Natural killer cell treated with Interleukin-12 subunit alpha and Interleukin-12 subunit beta and Interleukin-15 and Interleukin-18, amount 100 ng/mL, for 72 hours (primary cell): ENCODE measurements at places on chromosomes 2 and 18. TPM values are rescaled to one million over a fixed set of nuclear protein-coding genes. Genes with fewer than 3 reads are reported as not detected.

Gene CYS1
- 0.45 TPM for total RNA-seq

DNA sequence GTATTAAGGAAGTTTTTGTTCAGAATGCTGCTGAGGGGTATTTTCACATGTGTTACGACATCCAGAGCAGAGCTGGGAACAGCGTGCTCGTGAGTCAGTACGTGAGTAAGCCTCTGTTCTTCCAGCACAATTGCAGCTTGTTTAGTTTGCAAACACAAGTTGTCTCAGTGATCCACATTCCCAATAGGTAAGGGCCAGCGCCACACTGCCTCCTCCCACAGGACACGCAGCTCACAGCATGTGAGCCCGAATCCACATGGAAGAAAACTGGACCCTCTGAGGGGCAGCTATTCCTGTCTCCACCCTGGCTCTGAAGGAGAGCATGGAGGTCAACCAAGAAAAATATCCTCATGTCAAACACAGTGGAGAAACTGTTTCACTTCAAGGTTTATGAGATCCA lies 173.9 kb upstream of the PID1 start:
- H3K27me3 ChIP-seq: peaks cover 19% of the 10 kb centered on the region
- H3K4me1 ChIP-seq: no peaks in the 10 kb centered on the region
- DNase-seq: no peak

Gene NCKAP5
- not detected for total RNA-seq

Gene KYNU
- 0.56 TPM for total RNA-seq

Gene DSC2
- total RNA-seq: not detected

GRCh38 chr2:219127037-219127635 lies 33.5 kb downstream of the NHEJ1 start:
- no peak for DNase-seq
- peaks cover 31% of the 10 kb centered on the region for H3K4me1 ChIP-seq
- H3K27me3 ChIP-seq: no peaks in the 10 kb centered on the region
- H3K27ac ChIP-seq: no peak overlapping the region
- H3K4me3 ChIP-seq: no peak overlapping the region
- H3K36me3 ChIP-seq: no peaks in the 10 kb centered on the region

Gene TACR1
- total RNA-seq: not detected

GRCh38 chr2:96163768-96164429 lies 18.7 kb upstream of the DUSP2 start:
- peak overlapping the region; percentile 57 for H3K27ac ChIP-seq
- DNase-seq: peak; percentile 78
- H3K4me3 ChIP-seq: peak overlapping the region; percentile 63
- H3K36me3 ChIP-seq: no peaks in the 10 kb centered on the region
- no peaks in the 10 kb centered on the region for H3K27me3 ChIP-seq

DNA sequence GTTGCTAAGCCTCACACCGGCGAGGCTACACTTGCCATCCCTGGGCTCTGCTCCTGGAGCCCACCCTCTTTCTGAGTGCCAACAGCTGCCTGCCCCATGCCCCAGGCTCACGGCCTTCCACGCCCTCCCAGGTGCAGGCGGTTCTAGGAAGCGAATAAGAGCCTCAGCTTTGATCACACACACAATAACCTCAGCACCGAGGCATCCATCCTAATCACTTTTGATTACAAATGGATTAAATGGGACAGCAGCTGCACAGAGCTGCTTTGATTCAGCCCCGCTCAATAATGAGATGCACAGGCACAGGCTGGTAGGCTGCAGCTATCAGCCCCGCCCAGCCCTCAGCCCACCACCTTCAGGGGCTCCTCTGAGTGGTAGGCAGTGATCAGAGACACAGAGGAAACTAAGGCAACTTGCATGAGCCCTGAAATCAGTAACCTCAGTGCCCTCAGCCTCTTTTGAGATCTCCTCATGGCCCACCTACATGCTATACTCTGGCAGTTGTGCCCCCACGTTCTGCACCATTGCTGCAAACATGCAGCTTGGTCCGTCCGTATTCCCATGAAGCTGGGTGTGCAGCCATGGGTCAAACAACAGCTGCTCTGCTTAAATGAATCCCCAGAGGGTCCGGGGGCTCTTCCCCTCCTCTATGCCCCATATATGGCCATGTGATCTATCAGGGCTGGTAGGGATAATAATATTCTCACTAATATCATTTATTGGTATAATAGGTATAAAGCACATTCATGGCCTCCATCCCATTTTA lies 171.4 kb downstream of the SETBP1 start:
- no peak for DNase-seq
- H3K27ac ChIP-seq: no peak overlapping the region
- peaks cover 6% of the 10 kb centered on the region for H3K36me3 ChIP-seq
- no peaks in the 10 kb centered on the region for H3K27me3 ChIP-seq
- H3K4me3 ChIP-seq: no peak overlapping the region

Gene ALPP
- total RNA-seq: not detected

GRCh38 chr2:174465327-174465726 lies 21.5 kb downstream of the GPR155 start:
- no peak overlapping the region for H3K27ac ChIP-seq
- no peaks in the 10 kb centered on the region for H3K27me3 ChIP-seq
- H3K4me3 ChIP-seq: no peak overlapping the region

- H3K36me3 ChIP-seq: no peaks in the 10 kb centered on the region
- DNase-seq: no peak
- no peaks in the 10 kb centered on the region for H3K4me1 ChIP-seq
- H3K27me3 ChIP-seq: peaks cover 18% of the 10 kb centered on the region
- no peak overlapping the region for H3K4me3 ChIP-seq
These were observed 201.0 kb upstream of the SP5 start for GRCh38 chr2:170514140-170514539.

DNA sequence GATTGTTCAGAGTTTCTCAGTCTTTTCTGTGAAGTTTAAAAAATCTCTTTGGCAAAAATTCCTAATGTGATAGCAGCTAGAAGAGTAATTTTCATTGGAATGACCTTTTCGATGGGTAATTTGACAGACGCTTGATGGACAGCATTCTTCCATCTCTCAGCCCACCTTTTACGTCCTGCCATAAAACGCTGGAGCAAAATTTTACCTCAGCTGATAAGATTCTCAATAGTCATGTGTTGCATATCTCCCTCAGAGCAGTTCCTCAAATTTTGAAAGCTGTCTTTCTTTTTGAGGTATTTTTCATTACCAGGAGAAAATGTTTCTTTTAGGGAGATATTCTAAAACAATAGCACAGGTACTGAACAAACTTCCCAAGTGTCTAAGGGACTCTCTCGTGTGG lies 441.4 kb downstream of the PARD3B start:
- H3K36me3 ChIP-seq: no peaks in the 10 kb centered on the region
- no peak for DNase-seq
- no peaks in the 10 kb centered on the region for H3K27me3 ChIP-seq
- H3K4me3 ChIP-seq: no peak overlapping the region
- no peaks in the 10 kb centered on the region for H3K4me1 ChIP-seq

DNA sequence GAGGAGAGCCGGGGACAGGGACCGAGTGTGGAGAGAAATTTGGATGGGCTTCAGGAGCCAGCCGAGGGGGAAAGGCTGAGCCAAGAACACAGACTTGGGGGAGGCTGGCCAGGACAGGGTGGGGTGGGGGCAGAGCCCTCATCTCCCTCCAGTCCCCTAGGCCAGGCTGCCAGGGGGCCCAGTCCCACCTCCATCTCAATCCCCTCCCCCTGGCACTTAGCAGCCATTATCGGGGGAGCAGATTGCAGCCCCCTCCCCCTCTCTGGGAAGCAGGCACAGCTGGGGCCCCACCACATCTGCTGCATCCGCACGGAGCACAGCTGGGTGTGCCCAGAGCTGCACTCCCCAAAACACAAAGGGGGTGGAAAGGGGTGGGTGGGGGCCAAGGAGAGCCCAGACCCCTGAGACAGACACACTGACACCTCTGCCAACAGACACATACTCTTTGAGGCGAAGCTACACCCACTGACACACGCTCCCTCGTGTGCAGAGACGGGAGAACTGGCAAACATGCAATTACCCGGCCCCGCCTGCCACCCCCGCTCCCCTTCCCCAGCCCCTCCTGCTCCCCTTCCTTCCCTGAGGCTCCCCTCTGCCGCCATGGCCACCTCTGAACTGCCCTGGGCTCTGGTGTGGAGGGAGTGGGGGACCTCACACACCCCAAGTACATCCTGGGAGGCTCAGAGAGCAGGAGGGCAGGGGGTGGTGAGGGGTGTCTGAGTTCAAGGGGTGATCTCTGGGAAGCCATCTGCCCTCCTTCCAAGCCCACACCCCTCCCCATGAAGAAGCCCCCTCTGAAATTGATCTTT lies 5.1 kb upstream of the ASIC4 start:
- H3K4me3 ChIP-seq: no peak overlapping the region
- H3K27me3 ChIP-seq: peaks cover 38% of the 10 kb centered on the region
- H3K4me1 ChIP-seq: peaks cover 10% of the 10 kb centered on the region
- H3K27ac ChIP-seq: no peak overlapping the region

- DNase-seq: no peak
- no peak overlapping the region for H3K27ac ChIP-seq
- H3K36me3 ChIP-seq: no peaks in the 10 kb centered on the region
- H3K27me3 ChIP-seq: peaks cover 22% of the 10 kb centered on the region
- H3K4me1 ChIP-seq: no peaks in the 10 kb centered on the region
- H3K4me3 ChIP-seq: no peak overlapping the region
These were observed 48.2 kb upstream of the TMEM200C start for GRCh38 chr18:5943514-5943913.

- H3K4me3 ChIP-seq: no peak overlapping the region
- DNase-seq: no peak
- no peak overlapping the region for H3K27ac ChIP-seq
- H3K4me1 ChIP-seq: peaks cover 11% of the 10 kb centered on the region
- H3K36me3 ChIP-seq: no peaks in the 10 kb centered on the region
These were observed 202.0 kb downstream of the HRH4 start for GRCh38 chr18:24662412-24662821.

DNA sequence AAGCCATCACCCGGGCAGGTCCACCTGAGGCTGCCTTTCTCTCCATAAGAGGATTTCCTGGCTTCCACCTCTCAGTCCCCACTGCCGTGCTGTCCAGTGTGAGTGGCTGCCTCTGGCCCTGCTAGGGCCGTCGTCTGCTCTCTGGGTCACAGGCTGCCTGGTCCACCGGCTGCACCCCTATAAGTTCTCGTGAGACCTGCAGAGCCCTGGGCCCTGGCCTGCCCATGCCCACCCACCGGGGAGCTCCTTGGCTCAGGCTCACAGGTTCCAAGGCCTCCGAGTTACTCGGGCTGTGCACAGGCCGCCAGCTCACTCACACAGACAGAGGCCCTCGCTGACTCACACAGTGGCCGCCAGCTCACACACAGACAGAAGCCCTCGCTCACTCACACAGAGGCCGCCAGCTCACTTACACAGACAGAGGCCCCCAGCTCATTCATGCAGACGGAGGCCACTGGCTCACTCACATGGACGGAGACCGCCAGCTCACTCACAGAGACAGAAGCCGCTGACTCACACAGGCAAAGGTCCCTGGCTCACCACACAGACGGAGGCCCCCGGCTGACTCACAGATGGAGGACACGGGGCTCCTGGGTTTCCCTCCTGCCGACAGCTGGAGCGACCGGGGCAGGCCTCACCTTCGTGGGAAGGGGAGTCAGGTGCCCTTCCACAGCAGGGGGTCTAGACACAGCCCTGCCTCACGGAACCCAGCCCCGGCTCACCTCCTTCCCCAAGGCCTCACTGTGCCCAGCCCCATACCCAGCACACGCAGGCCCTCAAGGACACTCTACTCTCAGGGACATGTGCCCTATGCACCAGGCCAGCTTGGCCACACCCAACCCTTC lies 334.1 kb upstream of the MYT1L start:
- H3K36me3 ChIP-seq: no peaks in the 10 kb centered on the region
- no peaks in the 10 kb centered on the region for H3K27me3 ChIP-seq
- H3K4me3 ChIP-seq: no peak overlapping the region
- H3K27ac ChIP-seq: no peak overlapping the region
- no peak for DNase-seq
- H3K4me1 ChIP-seq: no peaks in the 10 kb centered on the region

DNA sequence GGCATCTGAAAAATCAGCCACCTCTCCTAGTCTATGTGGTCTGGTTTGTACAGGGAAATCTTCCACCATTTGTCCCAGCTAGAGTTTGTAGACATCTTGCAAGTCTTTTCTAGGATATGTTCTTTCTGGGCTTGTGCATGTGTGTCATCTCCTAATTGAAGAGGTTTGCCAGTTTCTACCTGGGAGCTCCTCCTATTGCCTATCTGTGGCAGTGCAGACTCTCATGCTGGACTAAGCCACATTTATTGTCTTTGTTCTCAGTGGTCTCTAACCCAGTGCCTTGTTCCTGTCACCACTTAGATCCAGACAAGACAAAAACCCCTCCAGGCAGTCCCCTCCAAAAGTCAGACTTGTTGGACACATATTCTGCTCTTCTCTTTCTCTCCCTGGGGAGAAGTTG lies 72.0 kb upstream of the MRPS9 start:
- H3K36me3 ChIP-seq: peaks cover 13% of the 10 kb centered on the region
- H3K4me1 ChIP-seq: peaks cover 5% of the 10 kb centered on the region
- H3K27me3 ChIP-seq: peaks cover 42% of the 10 kb centered on the region
- no peak overlapping the region for H3K27ac ChIP-seq
- no peak overlapping the region for H3K4me3 ChIP-seq
- DNase-seq: no peak

DNA sequence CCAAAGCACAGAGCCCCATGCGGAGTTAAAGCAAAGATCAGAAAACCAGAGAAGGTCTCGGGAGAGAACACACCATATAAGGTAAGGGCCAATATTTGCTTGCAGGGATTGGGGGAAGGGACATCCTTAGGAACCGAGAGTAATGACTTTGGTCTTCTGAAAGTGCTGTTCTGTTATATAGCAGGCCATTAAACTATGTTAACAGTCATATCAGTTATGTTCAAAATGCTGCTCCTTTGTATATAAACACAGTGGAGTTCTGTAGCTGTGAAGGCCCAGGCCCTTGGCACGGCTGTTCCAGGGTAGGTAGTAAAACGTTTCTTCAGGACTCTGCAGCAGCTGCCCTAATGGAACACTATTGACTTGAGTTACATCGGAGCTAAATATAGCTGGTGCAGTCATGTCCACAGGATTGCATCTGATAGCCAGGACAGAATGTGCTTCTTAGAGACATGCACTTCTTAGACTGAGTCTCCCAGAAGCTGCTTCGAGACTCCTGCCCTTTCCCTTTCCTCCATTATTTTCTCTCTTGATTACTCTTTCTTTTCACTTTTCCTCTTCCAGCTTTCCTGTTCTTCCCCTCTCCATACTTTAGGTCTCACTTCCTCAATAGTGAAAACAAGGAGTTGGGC lies 122.4 kb downstream of the SETBP1 start:
- no peaks in the 10 kb centered on the region for H3K27me3 ChIP-seq
- H3K4me3 ChIP-seq: no peak overlapping the region
- peaks cover 76% of the 10 kb centered on the region for H3K4me1 ChIP-seq
- peaks cover 39% of the 10 kb centered on the region for H3K36me3 ChIP-seq

Gene REG3A
- not detected for total RNA-seq

Gene ADAM23
- total RNA-seq: not detected

DNA sequence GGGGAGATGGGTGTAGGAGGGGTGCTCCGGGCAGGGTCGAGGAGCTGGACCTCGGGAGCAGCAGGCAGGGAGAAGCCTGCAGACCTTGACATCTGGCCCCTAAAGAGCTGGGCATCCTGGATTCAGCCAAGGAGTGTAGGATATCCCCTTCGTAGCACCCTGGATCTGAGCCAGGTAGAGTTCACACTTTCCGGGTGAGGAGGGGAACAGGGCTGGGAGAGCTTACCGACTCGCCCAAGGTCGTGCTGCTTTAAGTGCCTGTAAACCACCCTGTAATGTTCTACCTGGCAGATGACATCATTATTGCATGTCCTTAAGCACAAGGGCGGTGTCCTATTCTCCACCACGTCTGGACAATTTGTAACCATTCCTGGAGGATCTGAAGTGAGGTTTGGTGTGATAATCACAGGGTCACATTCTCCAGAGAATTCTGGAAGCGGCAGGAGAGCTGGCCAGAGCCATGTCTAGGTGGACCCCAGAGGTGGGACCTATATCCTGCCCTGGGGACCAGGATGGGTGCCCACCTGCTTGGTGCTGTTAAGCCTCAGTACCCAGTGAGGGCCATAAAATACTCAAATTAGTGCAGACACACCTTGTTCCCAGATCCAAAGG lies 14.6 kb downstream of the ITM2C start:
- no peak overlapping the region for H3K27ac ChIP-seq
- peak; percentile 13 for DNase-seq
- H3K4me3 ChIP-seq: peak overlapping the region; percentile 50
- H3K36me3 ChIP-seq: no peaks in the 10 kb centered on the region
- H3K27me3 ChIP-seq: peaks cover 30% of the 10 kb centered on the region
